ENCODE measurements at places on chromosomes 4 and X. TPM values are rescaled to one million over a fixed set of nuclear protein-coding genes. Genes with fewer than 3 reads are reported as not detected.

The PPM1K gene
- 86.1 TPM for total RNA-seq

The TLR6 gene
- total RNA-seq = 0.49 TPM

The NR3C2 gene
- 5.2 TPM for total RNA-seq

The PAGE5 gene
- total RNA-seq = not detected

The ASB5 gene
- total RNA-seq = 0.25 TPM

The SORCS2 gene
- total RNA-seq = 8.9 TPM

The VGLL1 gene
- total RNA-seq = not detected

Data from temporal lobe (tissue), 4 donors.